Nephron progenitor cell (in vitro differentiated cells): ENCODE measurements at places on chromosomes 1 and 21.

DNA sequence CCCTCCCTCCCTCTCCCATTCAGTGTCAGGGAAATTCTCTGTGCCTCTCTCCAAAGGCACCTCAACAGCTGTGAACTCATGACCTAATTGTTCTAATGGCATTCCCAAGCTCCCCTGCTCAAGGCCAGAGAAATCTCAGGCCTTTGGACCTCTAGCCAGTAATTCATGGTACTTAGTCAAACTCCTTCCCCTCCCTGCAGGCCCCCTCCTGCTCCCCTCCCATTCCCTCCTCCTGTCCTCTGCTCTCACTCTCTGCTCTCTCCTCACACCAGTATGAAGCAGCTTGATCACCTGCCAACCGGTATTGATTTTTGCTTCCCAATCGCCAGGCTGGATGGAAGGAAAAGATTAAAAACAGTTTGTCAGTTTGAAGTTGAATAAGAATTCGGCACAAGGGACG is 370.5 kb upstream of the PBX1 start:
- DNase-seq, result peak; percentile 38

DNA sequence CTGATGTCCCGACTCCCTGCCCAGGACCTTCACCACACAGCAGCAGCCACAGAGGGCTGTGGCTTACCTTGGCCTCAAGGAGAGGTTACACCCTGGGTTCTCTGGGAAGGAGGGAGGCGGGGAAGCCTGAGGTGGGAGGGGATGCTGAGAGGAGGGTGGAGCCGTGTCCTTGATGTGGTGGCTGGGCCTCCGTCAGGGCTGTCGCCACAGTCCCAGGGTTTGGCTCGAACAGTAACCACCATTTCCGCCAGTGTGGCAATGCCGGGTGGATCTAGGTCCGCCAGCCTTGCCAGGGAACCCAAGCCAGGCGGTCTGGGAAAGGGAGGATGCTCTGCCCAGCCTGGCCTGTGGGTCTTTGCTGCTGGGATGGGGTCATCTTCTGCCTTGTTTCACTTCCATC is 18.4 kb upstream of the CDCA8 start:
- no peak for DNase-seq

- DNase-seq, result no peak
These were observed 51.1 kb downstream of the HSF2BP start for GRCh38 chr21:43608225-43608624.

DNA sequence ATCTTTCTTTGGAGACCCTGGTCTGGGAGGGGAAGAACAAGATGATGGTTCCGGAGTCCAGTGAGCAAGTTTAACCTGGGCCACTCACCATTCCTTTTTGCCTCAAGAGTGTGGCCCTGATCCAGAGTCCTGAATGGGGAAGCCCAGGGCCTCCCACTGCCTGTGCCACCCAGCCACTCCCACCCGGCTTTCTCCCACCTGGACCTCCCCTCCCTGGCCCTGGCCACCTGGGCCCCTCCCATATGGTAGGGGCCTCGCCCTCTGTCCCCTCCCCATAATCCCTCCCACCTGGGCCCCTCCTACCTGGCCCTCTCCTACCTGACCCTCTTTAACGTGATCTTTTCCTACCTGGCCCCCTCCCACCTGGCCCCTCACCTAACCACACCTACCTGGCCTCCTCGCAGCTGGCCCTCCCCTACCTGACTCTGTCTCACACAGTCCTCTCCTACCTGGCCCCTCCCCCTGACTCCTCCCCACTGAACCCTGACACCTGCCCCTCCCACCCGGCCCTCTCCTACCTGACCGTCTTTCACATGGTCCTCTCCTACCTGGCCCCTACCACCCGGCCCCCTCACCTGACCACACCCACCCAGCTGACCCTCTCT is 220.7 kb upstream of the VAMP3 start:
- DNase-seq, result no peak

DNA sequence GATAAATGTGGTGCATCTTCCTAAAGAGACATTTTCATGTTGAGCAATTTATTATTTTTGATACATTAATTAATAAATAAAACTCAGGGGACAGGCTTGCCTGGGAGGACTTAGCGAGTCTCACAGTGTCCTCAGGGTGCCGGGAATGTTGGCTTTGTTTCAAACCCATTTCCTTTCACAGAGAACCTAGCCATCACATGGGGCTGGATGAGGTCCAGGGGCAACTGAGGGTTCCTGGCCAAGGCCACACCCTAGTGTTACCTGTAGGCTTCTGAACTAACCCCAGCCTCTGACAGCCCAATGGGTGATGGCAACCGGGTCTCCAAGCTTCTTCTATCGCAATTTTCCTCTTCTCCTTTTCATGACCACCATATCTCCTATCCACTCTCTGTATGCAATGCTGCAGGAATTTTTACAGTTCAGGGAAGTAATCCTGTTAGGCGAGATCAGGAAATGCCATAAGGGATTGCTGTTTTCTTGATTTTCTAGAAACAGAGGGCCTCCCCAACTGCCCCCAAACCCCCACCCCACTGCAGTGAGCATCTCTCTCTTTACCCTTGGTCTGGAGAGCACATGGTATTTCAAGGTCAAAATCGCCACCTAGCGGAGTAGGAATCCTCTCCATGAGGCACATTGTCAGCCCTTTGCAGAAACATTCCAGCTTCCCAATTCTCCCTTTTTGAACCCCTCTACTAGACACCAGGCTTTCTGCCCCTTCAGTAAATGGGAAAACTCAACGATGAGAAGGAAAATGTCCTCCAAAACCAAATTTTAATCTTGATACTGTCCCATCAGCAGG is 22.1 kb upstream of the SMYD3 start:
- DNase-seq, result no peak

GRCh38 chr1:153537376-153537730 is 1.6 kb upstream of the S100A6 start:
- DNase-seq, result no peak

DNA sequence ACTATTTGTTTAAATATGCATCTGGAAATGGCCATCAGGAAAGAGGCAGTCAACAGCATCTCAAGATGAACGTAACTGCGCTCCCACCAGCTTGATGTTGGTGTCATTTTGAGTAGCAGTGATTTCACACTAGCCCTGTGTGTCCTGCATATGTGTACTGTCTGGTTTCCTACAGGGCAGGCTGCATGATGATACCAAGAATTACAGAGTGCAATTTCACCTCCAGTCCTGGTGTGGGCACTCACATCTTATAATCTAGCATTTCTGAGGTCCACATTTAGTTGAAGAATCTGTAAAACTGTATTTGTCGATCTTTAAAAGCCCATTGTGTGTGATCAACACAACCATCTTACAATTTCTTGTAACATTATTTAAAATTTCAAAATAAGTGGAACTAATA is 336.4 kb downstream of the PAPPA2 start:
- DNase-seq, result no peak

- DNase-seq, result no peak
These were observed 38.9 kb downstream of the EPHB2 start for GRCh38 chr1:22749503-22749902.
